ENCODE measurements at places on chromosomes 11 and 22.
A peak's percentile ranks its signal among the peaks of the same experiment; 100 is the strongest.

GRCh38 chr11:1498262-1498661 lies 11.7 kb upstream of the MOB2 start:
- no peak for DNase-seq

- no peak for DNase-seq
Observed at GRCh38 chr22:19169947-19170318, 8.6 kb downstream of the SLC25A1 start.

GRCh38 chr22:43320943-43321900 lies 21.9 kb downstream of the SCUBE1 start:
- no peak for DNase-seq

- no peak for DNase-seq
Observed at GRCh38 chr11:69698362-69698761, 5.5 kb downstream of the FGF19 start.

DNA sequence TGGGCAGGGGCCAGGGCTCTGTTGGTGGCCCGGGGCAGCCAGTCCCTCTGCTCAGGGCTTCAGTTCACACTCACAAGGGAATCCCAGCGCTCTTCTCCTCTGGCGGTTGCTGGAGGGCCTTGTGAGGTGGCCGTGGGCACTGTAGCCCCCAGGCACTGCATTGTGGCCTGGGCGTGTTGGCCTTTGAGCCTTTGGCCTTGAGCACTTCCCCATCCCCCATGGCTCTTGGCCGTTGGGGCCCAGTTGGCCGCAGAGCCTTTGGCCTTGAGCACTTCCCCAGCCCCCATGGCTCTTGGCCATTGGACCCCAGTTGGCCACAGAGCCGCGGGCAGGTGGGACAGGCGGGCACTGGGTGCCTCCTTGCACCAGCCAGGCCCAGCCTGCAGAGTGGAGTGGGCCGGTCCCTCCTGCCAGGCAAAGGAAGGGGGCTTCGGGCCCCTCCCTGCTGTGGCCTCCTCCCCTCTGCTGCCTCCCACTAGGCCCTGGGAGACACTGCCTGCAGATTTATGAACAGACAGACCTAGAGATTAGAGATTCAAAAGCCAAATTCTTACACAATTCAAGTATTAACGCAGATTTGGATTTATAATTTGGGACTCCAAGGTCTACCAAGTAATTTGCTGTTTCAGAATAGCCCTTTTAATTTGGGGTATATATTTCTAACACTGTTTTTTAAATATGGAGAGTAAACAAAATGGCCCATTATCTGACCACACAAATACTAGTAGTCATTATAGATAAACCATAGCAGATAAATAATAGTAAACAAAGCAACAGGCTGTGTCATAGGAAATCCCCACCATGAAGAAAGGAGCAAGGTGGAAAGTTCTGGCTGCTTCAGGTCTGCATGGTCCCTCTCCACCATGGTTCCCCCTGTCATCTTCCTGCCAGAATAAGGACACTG lies 18.2 kb upstream of the TXNRD2 start:
- no peak for DNase-seq

- no peak for DNase-seq
Observed at GRCh38 chr11:117481036-117481435, 153.4 kb downstream of the CEP164 start.

- no peak for DNase-seq
Observed at GRCh38 chr11:31397239-31397834, 27.7 kb downstream of the DNAJC24 start.

DNA sequence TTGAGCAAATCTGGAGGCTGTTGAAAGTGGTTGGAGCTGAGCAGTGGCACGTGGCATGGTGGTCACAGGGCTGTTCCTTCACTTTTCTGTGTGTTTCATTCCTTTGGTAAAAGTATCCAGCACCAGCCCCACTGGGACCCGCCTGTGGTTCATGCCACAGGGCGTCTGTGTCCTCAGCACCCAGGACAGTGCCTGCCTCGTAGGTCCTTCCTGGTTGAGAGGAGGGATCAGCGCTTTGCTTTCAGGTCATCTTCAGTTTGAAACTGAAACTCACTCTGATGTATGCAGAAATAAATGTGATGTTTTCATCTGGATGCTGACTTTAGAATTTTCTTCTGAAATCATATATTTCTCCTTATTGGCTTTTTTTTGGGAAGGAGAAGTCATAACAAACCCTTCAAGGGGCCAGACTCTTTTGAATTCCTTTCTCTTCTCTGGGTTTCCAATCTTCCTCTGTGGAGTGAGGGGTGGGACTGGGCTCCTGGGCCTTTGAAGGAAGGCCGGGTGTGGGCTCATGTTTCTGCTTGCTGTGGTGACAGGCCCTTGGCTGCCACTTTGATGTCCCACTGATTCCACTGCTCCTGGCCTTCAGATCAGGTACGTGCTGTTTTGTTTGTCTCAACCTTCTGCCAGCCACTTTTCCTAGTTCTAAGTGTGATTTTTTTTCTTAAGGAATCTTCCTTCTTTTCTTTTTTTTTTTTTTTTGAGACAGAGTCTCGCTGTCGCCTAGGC lies 26.2 kb downstream of the TBC1D22A start:
- no peak for DNase-seq

- DNase-seq = peak; percentile 88
Observed at GRCh38 chr11:11798586-11799438, 43.0 kb upstream of the USP47 start.

DNA sequence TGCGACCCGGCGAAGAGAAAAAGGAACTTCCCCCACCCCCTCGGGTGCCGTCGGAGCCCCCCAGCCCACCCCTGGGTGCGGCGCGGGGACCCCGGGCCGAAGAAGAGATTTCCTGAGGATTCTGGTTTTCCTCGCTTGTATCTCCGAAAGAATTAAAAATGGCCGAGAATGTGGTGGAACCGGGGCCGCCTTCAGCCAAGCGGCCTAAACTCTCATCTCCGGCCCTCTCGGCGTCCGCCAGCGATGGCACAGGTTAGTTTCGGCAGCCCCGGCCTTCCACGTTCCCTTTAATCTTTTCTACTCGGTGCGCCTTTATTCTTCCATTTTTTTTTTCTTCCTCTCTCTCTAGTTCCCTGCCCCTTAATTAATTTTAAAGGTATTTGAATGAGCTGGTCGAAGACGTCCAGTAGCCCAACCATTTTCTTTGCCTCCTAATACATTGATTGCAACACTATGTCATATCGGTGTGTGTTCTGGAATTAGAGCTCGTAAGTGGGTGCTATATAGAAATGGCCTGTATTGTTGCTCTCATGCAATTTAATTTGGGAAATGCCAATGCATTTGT lies 537 bp downstream of the EP300 start:
- DNase-seq = peak; percentile 62

GRCh38 chr11:36848660-36849059 lies 250.6 kb upstream of the RAG2 start:
- DNase-seq = no peak

DNA sequence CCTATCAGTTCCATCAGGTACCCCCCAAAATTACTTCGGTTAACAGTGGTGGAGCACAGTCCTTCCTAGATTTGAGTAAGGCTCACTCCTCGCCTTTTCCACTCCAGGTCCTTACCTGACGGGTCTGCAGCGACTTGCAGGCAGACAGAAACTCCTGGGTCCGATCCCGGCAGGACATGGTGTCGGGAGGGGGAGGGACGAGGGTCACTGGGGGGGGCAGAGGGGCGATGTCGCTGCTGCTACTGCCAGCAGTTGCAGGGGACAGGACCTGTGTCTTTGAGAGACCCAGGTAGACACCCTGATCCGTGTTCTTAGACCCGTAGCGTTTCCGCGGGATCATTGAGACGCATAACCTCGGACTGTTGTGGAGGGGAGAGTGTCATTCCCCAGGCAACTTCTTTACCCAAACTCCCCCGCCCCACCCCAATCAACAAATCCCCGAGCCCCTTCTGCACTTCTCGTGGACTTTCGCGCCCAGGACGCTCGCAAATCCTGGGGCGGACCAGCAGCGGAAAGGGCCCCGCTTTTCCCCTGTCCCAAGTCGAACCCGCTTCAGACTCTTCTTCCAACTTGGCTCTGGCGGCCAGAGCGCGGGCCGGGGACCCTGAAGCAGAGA lies 839 bp downstream of the STX5 start:
- DNase-seq = peak; percentile 38

DNA sequence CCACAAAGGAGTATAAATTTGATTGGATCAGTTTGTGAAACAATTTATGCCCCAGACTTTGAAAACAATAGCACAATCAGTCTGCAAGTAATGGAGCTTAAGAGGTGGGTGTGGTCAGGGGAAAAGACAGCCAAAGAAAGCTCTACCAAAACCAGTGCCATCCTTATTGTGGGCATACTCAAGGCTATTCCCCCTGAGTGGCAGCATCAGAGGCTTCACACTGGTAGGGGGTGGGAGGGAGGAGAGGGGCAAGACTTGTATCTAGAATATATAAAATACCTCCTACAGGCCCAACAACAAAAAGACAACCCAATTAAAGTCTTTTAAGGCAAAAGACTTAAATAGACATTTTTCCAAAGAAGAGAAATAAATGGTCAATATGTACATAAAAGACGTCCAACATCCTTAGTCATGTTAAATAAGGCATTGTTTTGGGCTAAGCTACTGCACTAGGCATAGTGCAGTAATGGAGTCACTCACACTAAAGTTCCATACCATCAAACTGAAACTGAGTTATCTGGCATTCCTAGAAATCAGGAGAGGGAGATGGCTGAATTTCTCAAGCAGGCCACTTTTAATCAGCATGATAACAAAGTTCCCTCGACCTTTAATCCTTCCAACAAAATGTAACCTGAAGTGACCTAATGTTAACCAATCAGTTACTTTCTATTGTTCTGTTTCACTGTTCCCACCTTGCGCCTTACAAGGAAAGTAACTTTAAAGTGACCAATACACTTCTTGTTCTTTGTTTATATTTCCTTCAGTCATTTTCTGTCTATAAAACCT lies 24.8 kb downstream of the NARS2 start:
- no peak for DNase-seq

- no peak for DNase-seq
Observed at GRCh38 chr11:17294033-17294432, 17.5 kb downstream of the NUCB2 start.

DNA sequence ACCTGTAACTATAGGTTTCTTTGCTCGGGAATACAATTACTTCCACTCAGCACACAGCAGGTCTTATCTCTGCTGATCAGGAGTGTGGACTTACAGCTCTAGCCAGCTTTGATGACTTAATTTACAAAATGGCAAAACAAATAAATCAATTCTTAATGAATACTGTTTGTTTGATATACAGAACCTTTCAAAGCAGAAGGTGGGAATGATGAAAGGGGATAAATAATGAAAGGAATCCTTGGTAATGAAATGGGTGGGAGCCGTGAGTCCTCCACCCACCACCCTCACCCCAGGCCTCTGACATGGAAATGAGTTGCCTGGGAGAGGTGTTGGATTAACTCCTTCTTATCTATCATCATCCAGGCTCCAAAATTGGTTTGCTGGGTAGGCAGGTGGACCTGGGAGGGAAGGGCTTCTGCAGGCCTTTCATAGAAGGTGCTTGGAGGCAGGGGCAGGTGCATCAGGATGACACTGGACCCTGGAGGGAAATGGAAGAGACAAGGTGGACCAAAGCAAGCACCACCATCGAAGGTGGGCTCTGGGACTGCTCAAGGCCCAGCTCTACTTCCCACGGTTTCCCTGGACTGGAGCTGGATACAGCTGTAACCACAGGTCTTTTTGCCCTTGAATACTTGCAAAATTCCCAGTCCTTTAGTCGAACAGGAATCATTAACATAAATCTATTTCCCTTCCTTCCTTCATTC lies 23.0 kb downstream of the POU2AF1 start:
- no peak for DNase-seq

GRCh38 chr11:127998421-127998820 lies 588.9 kb downstream of the ETS1 start:
- no peak for DNase-seq

DNA sequence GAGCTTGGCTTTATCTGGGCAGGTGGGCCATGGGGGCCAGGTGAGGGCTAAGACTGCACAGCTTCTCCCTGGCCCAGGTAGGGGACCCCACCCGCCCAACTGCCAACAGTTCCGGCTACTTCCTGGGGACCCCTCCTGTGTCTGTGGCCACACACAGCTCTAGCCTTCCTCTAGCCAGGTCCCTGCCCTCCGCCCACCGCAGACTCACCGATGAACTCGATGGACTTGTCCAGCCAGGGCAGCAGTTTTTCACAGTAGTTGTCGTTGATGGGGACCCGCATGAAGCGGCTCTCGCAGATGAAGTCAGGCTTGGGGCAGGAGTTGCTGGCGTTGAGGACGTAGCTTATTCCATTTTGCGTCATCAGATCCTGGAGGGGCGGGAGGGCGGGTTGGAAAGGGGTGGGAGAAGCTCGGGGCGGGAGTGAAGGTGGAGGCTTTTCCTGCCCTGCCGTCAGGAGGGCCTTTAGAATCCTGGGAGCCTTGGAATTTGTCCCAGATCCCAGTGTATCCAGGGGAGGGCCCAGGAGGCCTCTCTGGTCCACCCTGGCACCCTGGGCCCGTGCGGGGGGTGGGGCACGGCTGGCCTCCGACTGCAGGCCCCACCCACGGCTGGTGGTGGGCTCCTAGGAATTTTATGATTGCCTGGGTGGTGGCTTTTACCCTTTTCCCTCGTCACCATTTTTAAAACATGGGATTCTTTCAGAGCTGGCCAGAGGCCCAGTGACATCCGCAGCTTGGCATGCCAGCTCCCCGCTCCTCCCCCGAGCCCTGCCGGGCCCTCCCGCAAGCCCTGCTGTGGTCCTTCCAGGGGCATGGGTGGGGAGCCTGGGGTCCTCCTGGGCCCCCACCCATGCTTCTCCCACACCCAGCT lies 13.9 kb downstream of the DUSP8 start:
- no peak for DNase-seq

- no peak for DNase-seq
Observed at GRCh38 chr11:119612814-119613213, 116.2 kb downstream of the NECTIN1 start.

DNA sequence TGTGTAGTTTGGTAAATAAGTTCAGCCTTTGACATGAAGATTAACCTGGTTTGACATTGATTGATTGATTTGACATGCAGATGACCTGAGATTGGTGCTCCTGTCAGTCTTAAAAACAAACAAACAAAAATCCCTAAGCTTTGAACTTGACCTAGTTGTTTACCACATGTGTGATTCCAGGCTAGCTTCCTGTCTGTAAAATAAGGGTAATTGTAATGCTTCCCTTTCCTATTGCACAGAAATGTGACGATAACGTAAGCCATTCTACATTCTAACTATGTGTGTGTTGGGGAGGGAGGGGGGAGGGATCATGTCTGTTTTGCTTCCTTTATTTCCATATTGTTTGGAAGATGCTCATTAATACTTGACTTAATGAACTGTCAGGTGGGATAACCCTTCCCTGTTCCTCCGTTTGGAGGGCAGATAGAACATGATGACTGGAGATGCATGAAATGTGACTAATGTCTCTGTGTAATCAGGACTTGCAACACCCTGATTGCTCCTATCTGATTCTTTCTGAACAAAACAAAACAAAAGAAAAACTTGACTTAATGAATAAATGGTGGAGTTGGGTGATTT lies 106.1 kb upstream of the CLMP start:
- no peak for DNase-seq

GRCh38 chr22:32920734-32921133 lies 119.2 kb downstream of the TIMP3 start:
- DNase-seq = no peak

GRCh38 chr11:16881074-16881709 lies 133.0 kb downstream of the PLEKHA7 start:
- DNase-seq = no peak

GRCh38 chr11:96134602-96135001 lies 208.4 kb downstream of the MAML2 start:
- DNase-seq = no peak

- no peak for DNase-seq
Observed at GRCh38 chr11:18392434-18393321, 1.7 kb upstream of the LDHA start.

All from liver (tissue), 10 donors.